ENCODE measurements at places on chromosomes 5 and 9.
A peak's percentile ranks its signal among the peaks of the same experiment; 100 is the strongest.

DNA sequence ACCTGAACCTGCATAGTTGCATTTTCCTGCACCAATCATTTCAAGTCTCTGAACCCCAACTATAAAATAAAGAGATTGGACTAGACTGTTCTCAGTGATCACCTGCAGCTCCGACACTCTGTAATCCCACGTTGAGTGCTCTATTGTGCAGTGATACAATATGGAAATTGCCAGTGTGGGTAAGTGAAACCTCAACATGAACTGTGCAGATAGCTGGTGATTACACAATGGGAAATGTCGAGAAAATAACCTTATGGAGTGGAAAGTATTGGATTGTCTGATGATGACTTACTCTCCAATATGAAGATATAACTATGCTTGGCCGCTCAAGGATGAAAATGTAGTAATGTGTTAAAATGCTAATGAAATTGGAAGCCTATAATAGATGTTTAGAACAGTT, 293.1 kb upstream of the BRINP1 start:
- DNase-seq: no peak

- no peak for DNase-seq
These were observed 231.3 kb downstream of the SEMA5A start for GRCh38 chr5:9314558-9314957.

- no peak for DNase-seq
These were observed 122.0 kb downstream of the NPR3 start for GRCh38 chr5:32833127-32833526.

GRCh38 chr5:39801306-39801705, 376.5 kb upstream of the DAB2 start:
- DNase-seq: no peak

DNA sequence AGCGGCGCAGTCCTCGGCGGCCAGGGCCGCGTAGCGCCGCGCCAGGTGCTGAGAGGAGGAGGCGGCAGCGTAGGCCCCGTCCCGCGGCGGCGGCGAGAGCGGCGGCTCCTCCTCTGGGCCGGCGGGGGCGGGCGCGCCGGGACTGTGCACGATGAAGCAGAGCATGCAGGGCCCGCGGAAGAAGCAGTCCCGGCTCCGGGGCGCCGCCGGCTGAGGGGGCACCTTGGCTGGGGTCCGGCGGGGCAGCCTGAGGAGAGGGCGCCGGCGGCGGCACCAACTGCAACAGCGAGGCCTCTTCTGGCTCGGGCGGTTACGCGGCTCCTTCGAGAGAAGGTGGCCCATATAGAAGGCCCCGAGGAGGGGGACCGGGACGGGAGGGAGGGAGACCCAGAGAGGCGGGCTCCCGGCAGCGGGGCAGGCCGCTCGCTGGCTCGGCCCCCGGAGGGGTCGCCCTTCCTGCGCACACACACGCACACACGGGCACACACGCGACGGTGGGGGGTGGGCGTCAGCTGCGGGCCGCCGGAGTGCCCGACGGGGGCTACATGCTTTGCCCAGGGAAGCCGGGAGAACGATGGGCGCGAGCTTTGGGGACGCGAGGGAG, 446 bp downstream of the FBXL17 start:
- DNase-seq: peak; percentile 68

DNA sequence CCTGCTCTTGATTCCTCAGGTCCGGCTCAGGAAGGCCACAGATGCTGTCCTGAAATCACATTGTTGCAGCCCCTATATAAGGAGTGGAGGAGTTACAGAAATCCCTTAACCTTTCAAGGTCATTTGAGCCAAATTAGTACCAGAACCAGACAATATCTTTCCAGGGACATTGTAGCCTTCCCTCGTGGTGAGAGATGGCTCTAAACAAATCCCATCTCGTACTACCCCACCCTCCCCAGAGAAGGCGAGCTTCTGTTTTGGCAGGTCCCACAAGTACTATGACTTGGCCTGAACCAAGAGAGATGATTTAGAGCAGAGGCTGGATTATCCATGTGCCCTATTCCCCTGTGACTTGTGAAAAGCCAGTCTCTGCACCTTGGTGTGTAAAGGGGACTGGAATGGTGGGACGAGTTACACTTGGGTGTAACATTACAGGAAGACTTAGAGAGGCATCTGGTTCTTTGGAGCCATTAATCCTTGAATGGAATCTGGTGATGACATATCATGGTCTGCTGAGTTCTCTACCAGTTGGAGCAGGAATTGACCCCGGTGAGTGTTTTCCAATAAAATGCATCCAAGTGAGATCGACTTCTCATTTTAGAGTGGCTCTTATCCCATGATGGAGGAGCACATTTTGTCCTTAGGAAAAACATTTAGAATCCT, at the start of gene FAM240B:
FAM240B (minus strand) TSS at position 51 of the 663 bp plus-strand sequence. CDS start 16,134 bp downstream, outside the sequence.
- DNase-seq: no peak

- DNase-seq: no peak
These were observed 57.6 kb upstream of the GRAMD2B start for GRCh38 chr5:126365446-126366198.

GRCh38 chr9:125145425-125145824, 2.1 kb upstream of the SCAI start:
- no peak for DNase-seq

DNA sequence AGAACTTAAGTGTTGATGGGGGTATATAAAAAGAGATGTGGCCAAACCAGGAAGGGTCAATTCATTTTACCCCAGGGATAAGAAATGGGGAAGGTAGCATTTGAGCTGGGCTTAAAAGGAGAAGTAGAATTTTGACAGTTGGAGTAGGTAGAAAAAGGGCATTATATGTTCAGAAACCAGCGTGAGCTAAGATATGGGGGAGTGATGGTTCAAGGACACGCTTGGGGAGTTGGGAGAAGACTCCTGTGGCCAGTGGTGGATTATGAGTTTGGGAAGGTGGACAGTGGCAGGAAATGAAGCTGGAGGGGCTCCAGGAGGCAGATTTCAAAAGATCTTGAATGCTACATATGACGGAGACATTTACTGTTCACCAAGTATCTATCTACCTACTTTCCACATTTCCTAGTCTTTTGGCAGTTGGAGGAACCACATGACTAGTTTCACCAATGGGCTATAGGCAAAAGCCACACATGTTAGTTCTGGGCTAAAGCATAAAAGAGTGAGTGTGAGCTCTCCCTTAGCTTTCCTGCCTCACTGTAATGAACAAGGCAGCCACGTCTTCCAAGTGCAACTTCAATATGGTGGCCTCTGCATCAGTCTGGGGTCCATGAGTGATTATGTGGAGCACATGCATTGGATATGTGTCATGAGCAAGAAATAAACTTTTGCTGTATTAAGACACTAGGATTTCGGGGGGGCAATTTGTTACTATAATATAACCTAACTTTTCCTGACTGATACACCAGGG, 15.7 kb upstream of the GSN start:
- no peak for DNase-seq

DNA sequence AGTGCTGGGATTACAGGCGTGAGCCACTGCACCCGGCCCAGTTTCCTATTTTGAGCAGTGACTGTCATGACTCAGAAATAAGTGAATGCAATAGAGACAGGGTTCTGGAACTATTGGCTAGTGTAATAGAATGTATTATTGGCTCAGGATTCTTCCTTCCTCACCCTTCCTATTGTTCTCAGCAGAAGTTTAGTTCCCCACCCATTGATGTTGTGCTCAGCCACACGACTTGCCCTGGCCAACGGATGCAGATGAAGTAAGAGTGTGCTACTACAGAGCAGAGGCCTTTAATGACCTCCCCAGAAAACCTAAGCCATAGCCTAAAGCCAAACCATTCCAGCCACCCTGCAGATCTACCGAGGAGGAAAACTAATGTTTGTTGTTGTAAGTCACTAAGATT, 287.9 kb downstream of the AGTPBP1 start:
- no peak for DNase-seq

GRCh38 chr9:77215874-77216273, 38.5 kb downstream of the VPS13A start:
- no peak for DNase-seq

DNA sequence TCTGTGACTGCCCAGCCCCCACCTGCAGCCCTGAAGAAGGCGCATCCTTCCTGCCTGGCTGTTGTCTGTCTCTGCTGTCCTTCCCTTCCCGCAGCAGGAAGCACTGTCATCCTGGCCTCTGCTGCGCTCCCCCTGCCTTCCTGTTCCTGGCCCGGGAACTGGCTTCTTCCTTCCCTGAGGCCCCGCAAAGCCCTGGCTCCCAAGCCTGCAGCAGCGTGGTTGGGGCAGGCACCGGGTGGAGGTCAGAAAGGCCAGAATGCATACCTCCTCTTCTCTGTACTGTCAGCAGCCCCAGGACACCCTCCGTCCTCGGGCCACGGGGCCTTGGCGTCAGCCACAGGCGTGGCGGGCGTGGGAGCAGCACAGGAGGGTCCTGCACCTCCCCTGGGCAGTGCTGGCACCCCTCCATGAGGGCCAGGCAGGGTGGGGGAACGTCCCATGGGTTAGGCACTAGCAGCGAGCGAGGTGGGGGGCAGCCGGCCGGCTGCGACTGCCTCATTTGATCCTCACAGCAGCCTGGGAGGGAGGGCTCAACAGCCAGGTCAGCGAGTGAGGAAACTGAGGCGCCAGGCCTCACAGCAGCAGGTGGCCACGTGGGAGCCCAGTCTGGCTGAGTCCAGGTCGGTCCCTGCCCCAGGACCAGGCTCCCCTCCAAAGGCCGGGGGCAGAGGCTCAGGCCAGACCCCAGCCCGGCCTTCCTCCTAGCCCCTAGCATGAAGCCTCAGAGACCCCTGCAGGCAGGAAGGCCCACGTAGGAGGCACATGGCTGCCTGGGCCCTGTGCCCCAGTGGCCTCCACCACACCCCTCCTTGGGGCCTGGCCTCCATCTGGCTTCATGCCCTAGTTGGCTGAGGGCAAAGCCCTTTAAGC, 9.4 kb downstream of the FLT4 start:
- DNase-seq: no peak

DNA sequence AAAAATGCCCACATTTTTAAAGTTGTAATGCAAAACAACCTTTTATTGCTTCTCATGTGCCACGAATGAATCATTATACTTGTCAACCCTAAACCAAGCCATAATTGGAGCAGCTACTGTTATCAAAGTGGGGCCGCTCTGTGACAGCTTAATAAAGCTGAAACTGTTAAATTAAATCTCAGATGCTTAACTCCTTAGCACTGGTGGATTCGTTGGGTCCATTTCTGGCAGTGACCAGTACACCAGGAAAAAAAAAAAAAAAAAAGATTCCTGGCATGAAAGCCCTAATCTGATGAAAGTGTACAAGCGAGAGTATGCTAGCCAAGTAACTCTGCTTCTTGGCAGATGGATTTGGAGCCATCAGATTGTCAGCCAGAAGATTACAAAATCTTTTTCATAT, 164.8 kb downstream of the ZSWIM6 start:
- no peak for DNase-seq

GRCh38 chr5:34913072-34913471, 2.2 kb downstream of the RAD1 start:
- no peak for DNase-seq

DNA sequence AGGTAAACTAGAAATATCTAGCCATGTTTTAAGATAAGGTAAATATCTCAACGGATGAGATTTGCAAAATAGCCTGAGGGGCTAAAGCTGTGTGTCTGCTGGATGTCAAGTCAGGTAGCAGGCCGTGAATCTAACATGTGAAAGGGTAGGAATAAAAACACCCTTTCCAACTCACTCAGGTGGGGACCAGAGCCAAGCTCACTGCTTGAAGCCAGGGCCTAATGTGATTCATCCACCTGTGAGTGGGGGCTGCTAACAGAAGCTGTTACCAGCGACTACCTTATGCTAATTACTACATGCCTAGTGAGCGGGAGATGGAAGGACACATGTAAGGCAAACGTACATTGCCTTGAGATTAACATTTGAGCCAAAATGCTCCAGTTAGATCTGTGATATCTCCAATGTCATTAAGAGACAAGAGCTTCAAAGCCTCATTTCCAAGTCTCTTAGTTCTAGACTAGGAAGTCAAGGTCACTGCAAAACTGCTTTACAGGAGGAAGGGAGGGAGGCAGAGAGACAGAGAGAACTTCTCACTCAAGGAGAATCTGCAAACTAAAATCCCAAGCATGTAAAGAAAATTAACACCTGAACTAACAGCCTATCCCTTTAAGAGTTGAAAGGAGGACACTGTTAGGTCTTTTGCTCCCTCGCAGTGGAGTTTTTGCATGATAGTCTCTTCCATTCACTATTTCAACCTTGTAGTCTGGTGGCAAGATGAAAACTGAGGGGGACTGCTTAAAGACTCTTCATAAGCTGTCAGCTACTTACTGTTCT, 141.6 kb upstream of the RPS23 start:
- no peak for DNase-seq

GRCh38 chr5:76720988-76721569, 5.2 kb downstream of the F2R start:
- DNase-seq: no peak

DNA sequence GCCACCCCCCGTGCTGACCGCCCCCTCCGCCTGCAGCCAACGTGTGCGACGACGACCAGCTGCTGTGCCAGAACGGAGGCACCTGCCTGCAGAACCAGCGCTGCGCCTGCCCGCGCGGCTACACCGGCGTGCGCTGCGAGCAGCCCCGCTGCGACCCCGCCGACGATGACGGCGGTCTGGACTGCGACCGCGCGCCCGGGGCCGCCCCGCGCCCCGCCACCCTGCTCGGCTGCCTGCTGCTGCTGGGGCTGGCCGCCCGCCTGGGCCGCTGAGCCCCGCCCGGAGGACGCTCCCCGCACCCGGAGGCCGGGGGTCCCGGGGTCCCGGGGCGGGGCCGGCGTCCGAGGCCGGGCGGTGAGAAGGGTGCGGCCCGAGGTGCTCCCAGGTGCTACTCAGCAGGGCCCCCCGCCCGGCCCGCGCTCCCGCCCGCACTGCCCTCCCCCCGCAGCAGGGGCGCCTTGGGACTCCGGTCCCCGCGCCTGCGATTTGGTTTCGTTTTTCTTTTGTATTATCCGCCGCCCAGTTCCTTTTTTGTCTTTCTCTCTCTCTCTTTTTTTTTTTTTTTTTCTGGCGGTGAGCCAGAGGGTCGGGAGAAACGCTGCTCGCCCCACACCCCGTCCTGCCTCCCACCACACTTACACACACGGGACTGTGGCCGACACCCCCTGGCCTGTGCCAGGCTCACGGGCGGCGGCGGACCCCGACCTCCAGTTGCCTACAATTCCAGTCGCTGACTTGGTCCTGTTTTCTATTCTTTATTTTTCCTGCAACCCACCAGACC, 80.2 kb downstream of the NTNG2 start:
- DNase-seq: peak; percentile 28

- peak; percentile 65 for DNase-seq
These were observed 18.0 kb upstream of the FBP2 start for GRCh38 chr9:94611638-94612068.

DNA sequence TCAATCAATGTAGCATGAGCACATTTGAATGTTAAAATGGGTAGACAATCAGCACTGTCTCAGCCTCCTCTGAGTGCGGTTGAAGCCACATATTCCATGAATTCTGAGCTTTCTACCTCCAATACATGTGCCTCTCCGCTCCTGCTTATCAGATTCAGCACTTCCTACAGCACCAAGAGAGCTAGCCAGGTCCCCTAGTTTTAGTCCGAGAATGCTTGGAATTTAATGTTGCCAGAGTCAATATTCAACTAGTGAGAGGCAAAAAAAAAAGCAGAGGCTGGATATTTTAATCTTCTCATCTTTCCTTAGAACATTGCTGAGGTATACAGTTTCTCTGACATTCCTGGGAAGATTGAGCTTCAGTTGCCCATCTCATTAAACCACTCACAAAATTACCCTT, 1979.1 kb upstream of the CDH9 start:
- DNase-seq: no peak
